Stimulated activated CD4-positive, alpha-beta T cell treated with anti-CD3 and anti-CD28 coated beads, Interleukin-4, amount 100 ng/mL, for 24 hours (primary cell): ENCODE measurements at places on chromosomes 2 and 18.

- no peak for DNase-seq
Observed at GRCh38 chr2:214874694-214875093, 65.2 kb upstream of the BARD1 start.

DNA sequence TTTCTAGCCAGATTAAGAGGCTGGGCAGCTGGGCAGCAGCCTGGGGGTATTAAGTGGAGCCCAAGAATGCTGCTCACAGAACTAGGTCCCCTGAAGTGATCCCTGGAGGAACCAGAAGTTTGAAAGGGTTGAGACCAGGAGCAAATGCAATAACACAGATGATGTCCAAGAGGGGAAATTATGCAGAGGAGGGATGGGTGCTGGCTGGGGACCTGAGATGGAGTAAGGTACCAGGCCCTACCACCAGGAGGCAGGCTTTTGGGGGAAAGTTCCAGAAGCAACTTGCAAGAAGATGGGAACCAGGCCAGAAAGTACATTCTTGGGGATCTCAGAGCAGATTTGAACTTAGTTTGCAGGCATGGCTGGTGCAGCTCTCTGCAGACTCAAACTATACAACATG is 175.1 kb downstream of the NCK2 start:
- DNase-seq, result peak; percentile 56

- no peak for DNase-seq
Observed at GRCh38 chr2:20049637-20050036, 1.8 kb downstream of the LAPTM4A start.

DNA sequence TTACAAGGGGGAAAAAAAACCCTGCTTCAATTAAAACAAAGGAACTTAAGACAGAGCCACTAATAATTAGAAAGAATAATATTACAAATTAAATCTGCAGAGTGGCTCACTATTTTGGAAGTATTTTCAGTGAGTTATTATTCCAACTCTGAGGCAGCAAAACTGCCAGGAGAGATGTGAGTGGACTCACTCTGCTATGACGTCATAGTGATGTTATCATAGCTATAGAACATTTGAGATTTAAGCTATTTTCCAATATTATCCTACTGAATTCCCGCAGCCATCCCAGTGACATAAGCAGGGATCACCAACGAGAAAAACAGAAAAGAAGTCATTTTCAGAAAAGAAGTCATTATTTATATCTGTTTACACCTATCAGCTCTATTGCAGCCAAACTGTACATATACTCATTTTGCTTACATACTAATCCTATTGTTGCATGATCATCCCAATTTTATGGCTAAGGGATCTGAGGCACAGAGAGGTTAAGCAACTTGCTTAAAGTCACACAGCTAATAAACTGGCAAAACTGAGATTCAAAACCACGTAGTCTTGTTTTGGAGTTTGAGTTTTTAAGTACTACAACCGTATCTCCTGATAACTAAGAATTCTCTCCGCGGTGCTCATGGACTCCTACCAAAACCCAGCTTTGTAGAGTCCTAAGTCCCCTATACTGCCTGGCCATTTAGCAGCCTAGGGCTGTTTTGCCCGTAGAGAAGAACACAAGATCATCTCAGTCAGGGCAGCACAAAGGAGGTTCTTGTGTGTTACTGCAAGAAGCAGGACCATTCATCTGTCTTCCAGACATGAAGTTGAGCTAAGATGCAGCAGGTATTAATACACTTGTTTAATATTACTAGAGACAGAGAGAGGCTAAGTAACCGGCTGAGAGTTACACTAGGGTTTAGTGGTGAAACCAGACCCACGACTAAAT is 299.8 kb downstream of the TCF4 start:
- no peak for DNase-seq

- no peak for DNase-seq
Observed at GRCh38 chr2:234730066-234730640, 221.7 kb upstream of the SH3BP4 start.
